Thyroid gland (tissue), 4 donors: ENCODE measurements at places on chromosomes 4 and X. TPM values are rescaled to one million over a fixed set of nuclear protein-coding genes. Genes with fewer than 3 reads are reported as not detected.

- no peak for DNase-seq
- no peaks in the 10 kb centered on the region for H3K4me1 ChIP-seq
- H3K4me3 ChIP-seq = no peak overlapping the region
Observed at GRCh38 chrX:41198410-41198809, 113.2 kb downstream of the USP9X start.

The TMEM150C gene
- total RNA-seq = 26.2 TPM

- peaks cover 6% of the 10 kb centered on the region for H3K27me3 ChIP-seq
- no peak overlapping the region for H3K27ac ChIP-seq
- no peak for DNase-seq
- no peaks in the 10 kb centered on the region for H3K4me1 ChIP-seq
Observed at GRCh38 chrX:30308263-30309138, 689 bp downstream of the NR0B1 start.

The NPY5R gene
- not detected for total RNA-seq

The PFKFB1 gene
- total RNA-seq = 0.78 TPM

DNA sequence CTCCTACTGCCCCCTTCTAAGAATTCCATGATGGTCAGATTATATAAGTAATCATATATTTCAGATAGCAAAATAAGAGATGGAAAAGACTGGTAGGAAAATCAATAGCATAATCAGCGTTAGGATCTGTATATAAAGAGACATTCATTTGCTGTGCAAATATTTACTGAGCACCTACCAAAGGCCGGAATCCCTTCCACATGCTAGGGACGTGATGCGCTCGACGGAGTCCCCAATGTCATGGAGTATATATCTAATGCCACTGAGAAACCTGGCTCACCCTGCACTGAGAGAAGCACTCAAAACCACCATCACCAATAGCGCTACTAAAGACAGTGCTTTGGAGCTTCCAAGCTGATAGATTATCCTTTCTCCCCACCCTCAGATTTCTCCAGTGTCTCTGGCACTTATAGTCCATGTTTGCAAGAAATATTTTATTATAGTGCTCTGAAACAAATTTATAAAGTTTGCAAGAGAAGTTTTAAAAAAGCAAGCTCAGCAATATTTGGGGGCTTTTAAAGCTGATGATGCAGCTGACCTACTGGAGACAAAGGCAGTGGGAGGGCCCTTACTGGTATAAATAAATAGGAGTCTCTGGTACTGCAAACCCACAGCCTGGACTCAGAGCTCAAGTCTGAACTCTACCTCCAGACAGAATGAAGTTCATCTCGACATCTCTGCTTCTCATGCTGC, at the start of gene CXCL13:
TSS of gene CXCL13 (plus strand) at position 611 of the 693 bp plus-strand sequence. CDS start at position 657, 46 bp downstream.
- no peaks in the 10 kb centered on the region for H3K4me1 ChIP-seq
- no peaks in the 10 kb centered on the region for H3K36me3 ChIP-seq
- no peak within 1 kb of the TSS for H3K27ac ChIP-seq
- no peak for DNase-seq
- no peaks in the 10 kb centered on the region for H3K27me3 ChIP-seq
- no peak within 1 kb of the TSS for H3K4me3 ChIP-seq

The ARHGAP36 gene
- total RNA-seq = not detected

- H3K27me3 ChIP-seq = peaks cover 8% of the 10 kb centered on the region
- peak overlapping the region; percentile 17 for H3K27ac ChIP-seq
- no peaks in the 10 kb centered on the region for H3K36me3 ChIP-seq
Observed at GRCh38 chrX:11664211-11665167, 1.2 kb downstream of the ARHGAP6 start.

DNA sequence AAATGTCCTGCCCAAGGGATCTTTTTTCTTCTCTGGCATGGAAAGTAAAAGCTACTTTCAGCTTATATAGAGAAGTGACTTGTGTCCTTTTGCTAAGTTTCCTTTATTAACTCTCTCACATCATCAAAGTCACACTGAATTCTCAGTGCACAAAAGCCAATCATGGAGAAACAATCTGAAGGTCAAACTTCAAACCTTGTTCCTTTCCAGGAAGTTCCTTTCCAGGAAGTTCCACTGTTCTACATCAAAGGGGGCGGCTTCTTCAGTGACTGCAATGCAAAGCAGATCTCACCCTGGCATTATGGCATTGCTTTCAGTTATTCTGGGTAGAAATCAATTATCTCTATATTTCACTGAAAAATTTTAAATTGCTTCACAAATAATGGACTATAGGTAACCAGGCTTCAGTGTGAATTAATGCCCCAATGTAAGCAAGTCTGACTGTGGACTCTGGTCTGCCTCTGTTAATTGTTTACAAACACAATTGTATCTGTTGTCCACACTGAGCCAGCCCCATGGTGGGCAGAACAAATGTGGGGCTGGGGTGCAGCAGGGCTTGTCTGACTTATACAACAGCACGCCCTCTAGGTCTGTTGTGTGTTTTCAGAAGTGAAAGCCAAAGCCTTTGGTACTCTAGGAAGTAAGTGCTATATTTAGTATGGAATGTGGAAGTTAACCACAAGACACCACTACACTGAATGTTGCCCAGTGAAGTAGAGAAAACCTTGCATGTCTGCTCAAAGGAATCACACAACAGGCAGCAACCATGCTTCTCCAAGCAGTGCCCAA, 98.8 kb downstream of the CDS1 start:
- H3K27ac ChIP-seq = peak overlapping the region; percentile 58
- H3K36me3 ChIP-seq = peaks cover 30% of the 10 kb centered on the region
- no peak for DNase-seq
- H3K27me3 ChIP-seq = no peaks in the 10 kb centered on the region

- no peak overlapping the region for H3K27ac ChIP-seq
- H3K36me3 ChIP-seq = no peaks in the 10 kb centered on the region
- H3K4me1 ChIP-seq = no peaks in the 10 kb centered on the region
- no peak overlapping the region for H3K4me3 ChIP-seq
- no peak for DNase-seq
- H3K27me3 ChIP-seq = no peaks in the 10 kb centered on the region
Observed at GRCh38 chr4:155530857-155531256, 135.8 kb upstream of the GUCY1A1 start.

GRCh38 chr4:77695774-77696173, 90.2 kb downstream of the CXCL13 start:
- H3K27me3 ChIP-seq = no peaks in the 10 kb centered on the region
- no peak overlapping the region for H3K4me3 ChIP-seq
- H3K27ac ChIP-seq = no peak overlapping the region
- peaks cover 5% of the 10 kb centered on the region for H3K4me1 ChIP-seq
- H3K36me3 ChIP-seq = no peaks in the 10 kb centered on the region

The TBC1D19 gene
- total RNA-seq = 25.0 TPM
